CD4-positive, alpha-beta T cell treated with Interferon alpha-2 for 1 hour (primary cell): ENCODE measurements at places on chromosomes 2 and 18.

GRCh38 chr2:234446404-234447076 lies 50.3 kb downstream of the ARL4C start:
- peak; percentile 92 for DNase-seq

GRCh38 chr2:43078781-43079755 lies 147.3 kb downstream of the ZFP36L2 start:
- no peak for DNase-seq

- no peak for DNase-seq
These were observed 104.8 kb downstream of the COLEC12 start for GRCh38 chr18:395456-396250.

GRCh38 chr2:159131914-159132281 lies 154.6 kb downstream of the WDSUB1 start:
- DNase-seq = no peak

DNA sequence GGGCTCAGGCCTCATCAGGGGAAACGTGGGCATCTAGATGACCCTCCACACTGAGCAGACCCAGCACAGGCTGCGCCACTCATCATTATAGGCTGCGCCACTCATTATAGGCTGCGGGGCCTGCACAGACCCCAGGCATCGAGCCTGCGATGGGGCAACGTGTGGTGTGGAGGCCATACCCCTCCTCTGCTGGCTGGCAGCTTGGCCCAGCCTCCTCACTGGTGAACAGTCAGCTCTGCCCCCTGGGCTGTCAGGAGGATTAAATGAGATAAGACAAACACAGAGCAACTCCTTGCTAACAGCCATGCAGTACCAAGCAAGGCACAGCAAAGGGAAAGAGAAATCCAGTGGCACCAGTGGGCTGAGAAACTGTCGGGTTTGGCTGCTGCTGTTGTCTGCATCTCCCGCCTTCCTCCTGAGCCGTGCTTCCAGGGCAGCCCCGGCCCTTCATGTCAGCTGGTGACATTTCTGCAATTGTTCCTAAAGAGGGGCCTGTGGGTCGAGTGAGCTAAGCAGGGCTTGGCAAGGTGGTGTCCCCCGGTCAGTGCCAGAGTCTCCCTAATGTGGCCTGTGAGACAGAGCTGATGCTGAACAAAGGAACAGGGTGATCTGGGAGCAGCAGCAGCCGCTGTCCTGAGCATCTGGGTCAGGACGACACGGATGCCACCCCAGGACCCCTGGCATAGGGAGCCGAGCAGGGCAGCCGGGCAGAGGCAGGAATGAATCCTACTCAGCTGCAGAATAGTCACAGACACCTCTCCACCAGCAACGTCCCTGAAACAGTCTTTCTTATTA lies 48.7 kb downstream of the RRM2 start:
- no peak for DNase-seq

DNA sequence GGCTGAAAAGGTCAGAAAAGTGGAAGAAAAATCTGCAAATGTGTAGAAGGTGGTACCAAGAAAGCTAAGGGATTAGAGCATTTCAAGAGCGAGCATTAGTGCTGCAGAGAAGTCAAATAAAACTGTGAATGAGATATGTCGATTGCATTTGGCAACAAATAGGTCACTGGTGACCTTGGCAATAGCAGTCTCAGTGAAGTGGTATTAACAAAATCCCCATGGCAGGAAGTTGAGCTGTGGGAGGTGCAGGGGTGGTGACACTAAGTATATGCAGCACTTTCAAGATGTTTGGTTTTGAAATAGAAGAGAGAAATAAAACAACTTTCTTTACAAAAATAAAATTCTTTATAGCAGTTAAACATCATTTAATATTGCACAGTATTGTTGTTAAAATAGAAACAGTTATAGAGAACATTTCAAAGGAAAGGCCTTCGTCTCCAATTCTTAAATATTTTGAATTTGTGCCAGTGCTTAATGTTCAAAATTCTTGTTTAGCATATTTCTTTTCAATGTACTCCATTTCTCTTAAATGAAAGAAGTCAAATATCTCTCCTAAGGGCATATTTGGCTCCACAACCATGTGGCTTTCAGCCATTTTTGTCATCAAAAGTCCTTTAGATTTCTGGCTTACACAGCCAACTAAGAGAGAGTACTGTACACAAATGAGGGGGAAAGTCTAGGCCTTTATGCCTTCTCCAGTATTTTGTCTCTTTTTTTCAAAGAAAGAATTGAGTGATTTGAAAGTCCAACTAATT lies 443.0 kb upstream of the MMADHC start:
- DNase-seq = no peak

DNA sequence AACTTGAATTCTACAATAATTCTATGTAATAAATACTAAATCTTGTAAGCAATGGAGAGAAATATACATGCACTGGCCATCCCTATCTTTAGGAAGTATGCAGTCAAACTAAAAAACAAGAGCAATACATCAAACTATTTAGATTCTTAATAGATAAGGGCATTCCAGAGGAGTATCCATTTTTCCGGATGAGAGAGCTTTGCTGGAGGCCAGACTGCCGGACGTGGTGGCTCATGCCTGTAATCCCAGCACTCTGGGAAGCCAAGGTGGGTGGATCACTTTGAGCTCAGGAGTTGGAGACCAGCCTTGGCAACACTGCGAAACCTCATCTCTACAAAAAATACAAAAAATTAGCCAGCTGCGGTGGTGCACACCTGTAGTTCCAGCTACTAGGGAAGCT lies 60.8 kb downstream of the KIF5C start:
- DNase-seq = no peak
